Adrenal gland (tissue), 19 donors: ENCODE measurements at places on chromosomes 4 and X. TPM values are rescaled to one million over a fixed set of nuclear protein-coding genes. Genes with fewer than 3 reads are reported as not detected.

GRCh38 chr4:10011885-10012284 is 9.4 kb downstream of the SLC2A9 start:
- peaks cover 12% of the 10 kb centered on the region for H3K4me1 ChIP-seq
- no peak for DNase-seq
- no peaks in the 10 kb centered on the region for H3K27me3 ChIP-seq
- H3K4me3 ChIP-seq, result no peak overlapping the region
- H3K36me3 ChIP-seq, result no peaks in the 10 kb centered on the region
- H3K27ac ChIP-seq, result no peak overlapping the region

DNA sequence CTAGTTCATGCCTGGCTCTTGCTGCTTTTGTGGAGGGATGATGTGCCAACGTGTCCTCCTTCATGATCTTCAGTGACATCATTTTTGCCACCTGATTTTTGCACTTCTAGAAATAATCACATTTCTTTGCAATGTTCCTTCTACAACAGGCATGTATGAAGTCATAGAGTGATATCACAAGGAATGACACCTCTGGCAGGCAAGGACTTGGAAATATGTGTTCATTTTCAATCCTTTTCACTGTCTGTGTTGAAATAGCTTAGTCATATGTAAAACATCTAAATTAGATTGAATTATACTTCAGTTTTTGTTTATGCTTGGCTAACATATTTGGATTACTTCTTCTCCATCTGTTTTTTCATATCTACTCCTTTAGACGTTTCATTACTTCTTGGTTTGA is 221.2 kb upstream of the STK26 start:
- no peaks in the 10 kb centered on the region for H3K36me3 ChIP-seq
- no peaks in the 10 kb centered on the region for H3K27me3 ChIP-seq
- no peak overlapping the region for H3K27ac ChIP-seq
- H3K4me3 ChIP-seq, result no peak overlapping the region

The MAGIX gene
- 0.59 TPM for polyA plus RNA-seq

The DUSP21 gene
- not detected for polyA plus RNA-seq

The CTAG1A gene
- polyA plus RNA-seq, result 0.34 TPM
